Pons (tissue), 1 donor: ENCODE measurements at places on chromosomes 6 and 20.

- DNase-seq: no peak
Measured at GRCh38 chr20:32670773-32671455, 2.8 kb downstream of the C20orf203 start.

DNA sequence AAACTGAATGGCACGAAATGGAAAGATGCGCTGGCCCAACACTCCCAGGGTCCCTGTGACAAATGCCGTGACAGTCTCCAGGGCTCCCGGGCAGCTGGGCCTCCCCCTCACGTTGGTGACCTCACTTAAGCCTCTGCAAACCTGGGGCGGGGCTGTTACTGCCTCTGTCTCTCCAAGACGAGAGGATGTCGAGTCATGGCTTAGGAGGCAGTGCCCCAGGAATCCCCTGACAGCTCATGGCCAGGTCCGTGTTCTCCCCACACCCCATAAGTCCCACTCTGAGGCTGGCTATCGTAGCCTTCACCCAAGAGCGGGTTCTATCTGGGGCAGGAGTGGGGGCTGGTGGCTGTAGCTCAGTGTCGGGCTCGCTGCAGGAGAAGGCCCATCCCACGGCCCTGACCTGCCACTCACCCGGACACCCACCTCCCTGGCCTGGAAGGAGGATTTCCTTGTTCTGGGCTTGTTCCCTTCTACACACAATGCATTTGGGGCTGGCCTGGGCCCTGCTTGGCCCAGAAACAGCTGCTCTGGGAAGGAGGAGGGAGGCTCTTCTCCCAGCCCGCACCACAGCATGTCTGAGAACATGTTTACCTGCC lies 5.6 kb upstream of the RPS21 start:
- no peak for DNase-seq

DNA sequence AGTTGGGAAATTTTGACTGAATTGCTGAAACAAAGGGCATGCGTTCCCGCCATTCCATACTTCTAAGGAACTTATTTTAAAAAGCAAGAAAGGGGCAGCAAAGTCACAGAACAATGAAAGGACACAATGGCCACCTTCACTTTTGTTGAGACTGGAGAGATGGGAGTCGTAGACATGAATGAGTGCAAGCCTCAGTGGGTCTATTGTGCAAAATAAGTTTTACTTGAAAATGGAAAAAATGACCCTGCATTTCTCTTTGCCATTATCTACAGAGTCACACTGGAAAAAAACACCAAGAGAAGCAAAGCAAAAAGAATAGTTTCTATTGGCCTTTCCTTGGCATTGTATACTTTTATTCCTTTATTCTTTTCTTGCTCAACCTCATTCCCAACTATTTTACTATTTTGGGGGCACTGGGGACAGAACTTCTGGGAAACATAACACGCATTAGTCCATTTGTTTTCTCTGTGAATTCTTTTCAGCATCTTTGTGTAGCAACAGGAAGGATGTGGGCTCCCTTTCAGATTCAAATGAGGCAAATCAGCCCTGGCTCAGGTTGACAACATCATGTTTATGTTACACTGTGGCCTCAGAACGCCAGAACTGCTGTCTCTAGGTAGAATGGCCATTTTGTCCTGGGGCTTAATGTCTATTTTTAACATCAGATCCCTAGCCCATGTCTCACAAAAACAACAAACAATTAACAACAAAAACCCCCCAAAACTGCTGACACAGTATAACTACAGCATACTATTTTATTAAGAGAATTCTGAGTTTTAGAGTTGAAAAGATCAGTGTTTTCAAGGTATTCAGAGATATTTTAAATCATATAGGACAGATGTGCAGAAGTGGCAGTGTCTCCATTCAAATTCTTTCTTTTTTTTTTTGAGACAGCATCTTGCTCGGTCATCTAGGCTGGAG lies 122.2 kb downstream of the FYN start:
- DNase-seq: peak; percentile 31

- no peak for DNase-seq
Measured at GRCh38 chr20:16423311-16424212, 149.7 kb downstream of the KIF16B start.
